ENCODE measurements at places on chromosomes 1 and 21. TPM values are rescaled to one million over a fixed set of nuclear protein-coding genes. Genes with fewer than 3 reads are reported as not detected.
A peak's percentile ranks its signal among the peaks of the same experiment; 100 is the strongest.

PLEKHN1 gene
- total RNA-seq = 4.8 TPM

FCRL2 gene
- total RNA-seq = not detected

PIGR gene
- not detected for total RNA-seq

PLK3 gene
- total RNA-seq = 70.7 TPM

FNDC10 gene
- 4.6 TPM for total RNA-seq

DMRTA2 gene
- not detected for total RNA-seq

LRRC71 gene
- total RNA-seq = not detected

FAM72D gene
- 11.6 TPM for total RNA-seq

PDC gene
- total RNA-seq = not detected

DNA sequence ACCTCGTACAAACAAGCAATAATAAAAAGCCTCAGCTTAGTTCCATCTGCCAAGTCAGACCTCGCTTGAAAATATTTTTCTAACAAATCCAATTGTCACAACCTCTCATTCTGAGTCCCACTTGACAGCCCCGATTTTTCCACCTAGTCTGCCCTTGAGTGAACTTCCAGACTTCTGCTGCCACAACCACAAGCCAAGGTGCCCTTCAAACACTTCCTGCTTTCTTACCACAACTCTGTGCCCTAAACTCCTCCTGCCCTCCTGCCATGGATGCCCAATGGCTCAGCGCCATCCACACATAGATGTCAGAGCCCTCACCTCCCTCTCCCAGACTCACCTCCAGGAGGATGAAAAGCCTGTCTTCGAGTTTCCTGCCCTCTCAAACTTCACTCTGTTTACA is 3.9 kb downstream of the TMPRSS2 start:
- no peak overlapping the region for H3K4me3 ChIP-seq
- no peak for DNase-seq
- H3K36me3 ChIP-seq = no peaks in the 10 kb centered on the region
- H3K27ac ChIP-seq = no peak overlapping the region
- H3K27me3 ChIP-seq = peaks cover 65% of the 10 kb centered on the region
- H3K4me1 ChIP-seq = peaks cover 6% of the 10 kb centered on the region

DNA sequence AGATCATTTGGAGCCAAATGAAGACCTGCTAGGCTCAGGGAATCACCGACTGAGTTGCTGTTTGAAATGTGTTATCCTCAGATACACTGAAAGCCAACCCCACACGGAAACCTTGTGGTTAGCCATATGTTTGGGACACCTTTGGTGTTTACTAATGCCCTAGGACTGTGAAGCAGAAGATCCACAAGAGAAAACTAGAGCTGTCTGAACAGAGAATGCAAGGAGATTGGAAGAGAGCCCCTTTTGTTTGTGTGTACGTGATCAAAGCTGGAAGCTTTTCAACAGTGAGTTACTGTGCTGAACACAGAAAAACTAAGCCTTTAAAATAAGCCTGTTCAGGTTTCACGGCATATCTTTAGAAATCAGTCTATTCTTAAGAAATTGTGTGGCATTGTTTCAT is 908.2 kb upstream of the ADGRL2 start:
- H3K27me3 ChIP-seq = no peaks in the 10 kb centered on the region
- DNase-seq = no peak
- no peaks in the 10 kb centered on the region for H3K4me1 ChIP-seq
- H3K4me3 ChIP-seq = no peak overlapping the region
- H3K36me3 ChIP-seq = no peaks in the 10 kb centered on the region

GRCh38 chr1:26378088-26378878 is 5.7 kb upstream of the ZNF683 start:
- peak overlapping the region; percentile 87 for H3K27ac ChIP-seq
- H3K4me3 ChIP-seq = peak overlapping the region; percentile 62
- no peaks in the 10 kb centered on the region for H3K36me3 ChIP-seq
- peak; percentile 81 for DNase-seq
- H3K4me1 ChIP-seq = peaks cover 61% of the 10 kb centered on the region

- H3K4me1 ChIP-seq = peaks cover 8% of the 10 kb centered on the region
- no peaks in the 10 kb centered on the region for H3K36me3 ChIP-seq
- peaks cover 27% of the 10 kb centered on the region for H3K27me3 ChIP-seq
- H3K27ac ChIP-seq = no peak overlapping the region
- no peak overlapping the region for H3K4me3 ChIP-seq
Observed at GRCh38 chr1:914891-915280, 8.8 kb upstream of the SAMD11 start.

GRCh38 chr1:156608981-156609380 is 7.7 kb upstream of the GPATCH4 start:
- peaks cover 6% of the 10 kb centered on the region for H3K4me1 ChIP-seq
- DNase-seq = peak; percentile 59

- no peaks in the 10 kb centered on the region for H3K4me1 ChIP-seq
- H3K27ac ChIP-seq = no peak overlapping the region
- no peak overlapping the region for H3K4me3 ChIP-seq
- H3K27me3 ChIP-seq = peaks cover 6% of the 10 kb centered on the region
- DNase-seq = no peak
- no peaks in the 10 kb centered on the region for H3K36me3 ChIP-seq
Observed at GRCh38 chr1:47618830-47619229, 181.0 kb downstream of the FOXD2 start.

DNA sequence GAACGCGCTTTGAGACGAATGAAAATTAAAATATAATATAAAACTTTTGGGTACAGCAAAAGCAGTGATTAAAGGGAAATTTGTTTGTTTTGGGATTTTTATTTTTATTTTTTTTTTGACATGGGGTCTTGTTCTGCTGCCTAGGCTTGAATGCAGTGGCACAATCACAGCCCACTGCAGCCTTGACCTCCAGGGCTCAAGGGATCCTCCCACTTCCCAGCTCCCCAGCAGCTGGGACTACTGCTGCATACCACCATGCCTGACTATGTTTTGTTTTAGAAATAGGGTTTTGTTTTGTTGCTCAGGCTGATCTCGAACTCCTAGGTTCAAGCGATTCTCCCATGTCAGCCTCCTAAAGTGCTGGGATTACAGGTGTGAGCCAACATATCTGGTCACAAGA is 30.3 kb downstream of the USP24 start:
- peaks cover 55% of the 10 kb centered on the region for H3K36me3 ChIP-seq
- H3K4me1 ChIP-seq = peaks cover 23% of the 10 kb centered on the region
- DNase-seq = no peak
- H3K27ac ChIP-seq = no peak overlapping the region
- H3K4me3 ChIP-seq = no peak overlapping the region
- no peaks in the 10 kb centered on the region for H3K27me3 ChIP-seq

DNA sequence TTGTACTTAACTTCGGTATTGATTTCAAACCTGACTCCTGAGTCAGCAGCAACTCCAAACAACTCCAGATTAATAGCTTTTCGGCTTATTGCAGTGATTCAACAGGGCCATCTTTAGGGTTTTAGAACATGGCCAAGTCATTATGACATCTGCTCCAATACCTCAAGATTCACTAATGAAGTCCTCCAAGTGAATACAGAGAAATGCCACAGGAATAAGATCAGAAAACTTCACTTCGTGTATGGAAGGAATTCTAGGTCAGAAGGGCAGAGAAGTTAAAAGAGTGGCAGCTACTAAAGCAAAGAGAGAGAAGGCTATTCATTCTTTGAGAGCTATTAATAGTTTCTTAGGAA is 7.6 kb upstream of the C1orf116 start:
- no peak overlapping the region for H3K27ac ChIP-seq
- no peak overlapping the region for H3K4me3 ChIP-seq
- no peaks in the 10 kb centered on the region for H3K27me3 ChIP-seq
- no peak for DNase-seq

DNA sequence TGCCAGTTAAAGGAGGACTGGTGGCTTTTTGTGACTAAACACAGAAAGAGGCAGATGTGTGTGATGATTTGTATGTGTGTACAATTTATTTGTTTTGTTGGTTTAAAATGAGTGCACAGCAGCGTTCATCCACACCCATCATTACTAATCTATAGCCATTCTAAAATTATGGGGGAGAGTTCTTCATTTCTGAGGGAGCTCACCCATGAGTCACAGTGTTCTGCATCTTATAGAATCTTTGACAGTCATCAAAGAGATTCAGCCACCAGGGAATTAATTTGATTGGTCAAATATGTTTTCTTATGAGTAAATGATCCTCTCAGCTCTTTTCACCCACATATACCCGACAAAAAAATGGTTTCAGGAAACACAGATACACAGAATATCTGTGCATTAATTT is 147.9 kb downstream of the GREM2 start:
- H3K27ac ChIP-seq = no peak overlapping the region
- H3K4me1 ChIP-seq = peaks cover 2% of the 10 kb centered on the region
- no peaks in the 10 kb centered on the region for H3K36me3 ChIP-seq
- H3K4me3 ChIP-seq = no peak overlapping the region

DNA sequence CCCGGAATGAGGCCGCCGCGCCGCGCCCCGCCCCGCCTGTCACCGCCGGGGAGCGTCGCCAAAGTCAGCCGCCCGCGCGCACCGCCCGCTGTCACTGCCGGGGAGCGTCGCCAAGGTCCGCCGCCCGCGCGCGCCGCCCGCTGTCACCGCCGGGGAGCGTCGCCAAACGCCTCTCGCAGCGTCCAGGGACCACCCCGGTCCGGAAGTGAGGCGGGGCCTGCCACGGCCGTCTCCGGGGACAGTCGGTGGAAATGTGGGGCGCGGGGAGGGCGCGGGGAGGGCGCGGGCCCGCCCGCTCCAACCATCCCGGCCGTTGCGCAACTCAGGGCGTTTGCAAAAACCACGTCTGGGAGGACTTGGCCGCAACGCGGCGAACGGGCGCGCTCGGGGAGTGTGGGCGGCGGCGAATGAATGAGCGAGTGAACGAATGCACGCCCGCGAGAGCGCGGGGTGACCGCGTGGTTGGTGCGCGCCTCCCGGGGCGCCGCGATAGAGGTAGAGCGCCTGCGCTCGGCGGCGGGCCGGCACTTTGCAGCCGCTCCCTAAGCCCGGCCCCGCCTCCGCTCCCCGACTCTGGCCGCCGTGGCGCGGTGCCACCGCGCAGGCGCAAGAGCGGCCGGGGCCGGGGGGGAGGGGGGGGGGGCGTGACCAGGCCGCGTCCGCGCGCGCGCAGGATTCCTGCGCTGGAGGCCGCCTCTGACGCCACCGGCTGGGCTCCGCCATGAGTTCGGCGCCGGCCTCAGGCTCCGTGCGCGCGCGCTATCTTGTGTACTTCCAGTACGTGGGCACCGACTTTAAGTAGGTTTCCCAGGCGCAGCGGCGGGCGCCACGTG is at the start of the genes ACAP3 and PUSL1:
Gene ACAP3 (minus strand): TSS at position 8 of the 833 bp plus-strand sequence. CDS start 115 bp downstream, outside the sequence.
Gene PUSL1 (plus strand): TSS at position 675 of the 833 bp plus-strand sequence. CDS start 47 bp downstream, at position 722.
- DNase-seq = peak; percentile 94
- H3K4me1 ChIP-seq = peaks cover 14% of the 10 kb centered on the region
- H3K4me3 ChIP-seq = peak within 1 kb of the TSS; percentile 94
- no peaks in the 10 kb centered on the region for H3K27me3 ChIP-seq
- H3K27ac ChIP-seq = peak within 1 kb of the TSS; percentile 97
- no peaks in the 10 kb centered on the region for H3K36me3 ChIP-seq

GRCh38 chr1:221783936-221784335 is 42.0 kb upstream of the DUSP10 start:
- peaks cover 53% of the 10 kb centered on the region for H3K4me1 ChIP-seq
- peak overlapping the region; percentile 73 for H3K27ac ChIP-seq
- peak overlapping the region; percentile 77 for H3K4me3 ChIP-seq
- DNase-seq = no peak
- H3K27me3 ChIP-seq = no peaks in the 10 kb centered on the region

DNA sequence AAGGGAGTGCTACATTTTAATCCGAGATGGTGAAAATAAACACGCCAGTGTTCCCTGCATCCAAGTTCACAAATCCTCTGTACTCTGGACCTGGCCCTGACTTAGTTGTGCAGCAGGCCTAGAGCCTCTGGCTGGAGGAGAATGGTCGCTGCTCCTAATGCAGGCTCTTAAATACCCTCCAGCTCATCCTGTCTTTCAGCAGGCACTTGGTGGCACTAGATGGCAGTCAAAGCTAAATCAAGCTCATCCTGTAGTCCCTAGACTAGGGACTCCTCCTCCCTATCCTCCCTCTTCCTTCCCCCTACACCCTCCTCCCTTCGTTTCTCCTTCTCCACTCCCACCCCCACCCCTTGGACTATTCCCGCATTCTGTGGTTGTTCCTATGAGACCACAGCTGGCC is 41.6 kb upstream of the MTR start:
- no peak overlapping the region for H3K4me3 ChIP-seq
- DNase-seq = no peak

- no peak for DNase-seq
- H3K4me3 ChIP-seq = peak overlapping the region; percentile 76
- H3K27me3 ChIP-seq = no peaks in the 10 kb centered on the region
- H3K36me3 ChIP-seq = no peaks in the 10 kb centered on the region
Observed at GRCh38 chr21:36966821-36967768, 626 bp upstream of the HLCS start.

DNA sequence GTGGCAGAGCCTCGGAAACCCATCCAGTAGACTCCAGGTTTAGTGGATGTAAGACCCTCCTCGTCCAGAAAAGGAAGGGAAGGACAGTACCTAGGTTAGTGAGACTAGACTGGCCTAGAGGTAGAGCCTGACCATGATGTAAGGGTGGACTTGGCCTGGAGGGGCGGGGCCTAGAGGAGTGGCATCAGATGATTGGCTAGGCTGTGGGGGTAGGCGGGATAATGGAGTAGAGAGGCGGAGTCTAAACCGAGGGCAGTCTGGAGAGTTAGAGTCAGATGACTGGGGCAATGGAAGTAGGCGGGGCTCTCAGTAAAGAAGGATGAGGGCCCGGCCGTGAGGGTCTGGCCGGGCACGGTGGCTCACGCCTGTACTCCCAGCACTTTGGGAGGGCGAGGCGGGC is 70.1 kb downstream of the EPHB2 start:
- H3K36me3 ChIP-seq = no peaks in the 10 kb centered on the region
- peaks cover 12% of the 10 kb centered on the region for H3K27me3 ChIP-seq
- no peak overlapping the region for H3K27ac ChIP-seq
- H3K4me3 ChIP-seq = no peak overlapping the region

GRCh38 chr1:234605983-234606783 is 3.8 kb downstream of the IRF2BP2 start:
- DNase-seq = no peak
- H3K36me3 ChIP-seq = peaks cover 41% of the 10 kb centered on the region
- no peaks in the 10 kb centered on the region for H3K27me3 ChIP-seq
- H3K4me3 ChIP-seq = peak overlapping the region; percentile 95
- H3K27ac ChIP-seq = peak overlapping the region; percentile 90
- peaks cover 48% of the 10 kb centered on the region for H3K4me1 ChIP-seq

- DNase-seq = peak; percentile 65
- H3K4me3 ChIP-seq = peak within 1 kb of the TSS; percentile 92
Observed at GRCh38 chr1:160795951-160796383, at the start of gene LY9. TSS of gene LY9 (plus strand) at chr1:160796174. CDS start at chr1:160796188, 14 bp downstream.

Data from activated naive CD8-positive, alpha-beta T cell treated with anti-CD3 and anti-CD28 coated beads, Interleukin-2, amount 10 ng/mL, durations not matched to agents 7 days and 5 days (primary cell).